Activated CD8-positive, alpha-beta T cell treated with anti-CD3 and anti-CD28 coated beads, Interleukin-2, amount 10 ng/mL, durations not matched to agents 7 days and 5 days (primary cell): ENCODE measurements at places on chromosomes 7 and 10. TPM values are rescaled to one million over a fixed set of nuclear protein-coding genes. Genes with fewer than 3 reads are reported as not detected.

DNA sequence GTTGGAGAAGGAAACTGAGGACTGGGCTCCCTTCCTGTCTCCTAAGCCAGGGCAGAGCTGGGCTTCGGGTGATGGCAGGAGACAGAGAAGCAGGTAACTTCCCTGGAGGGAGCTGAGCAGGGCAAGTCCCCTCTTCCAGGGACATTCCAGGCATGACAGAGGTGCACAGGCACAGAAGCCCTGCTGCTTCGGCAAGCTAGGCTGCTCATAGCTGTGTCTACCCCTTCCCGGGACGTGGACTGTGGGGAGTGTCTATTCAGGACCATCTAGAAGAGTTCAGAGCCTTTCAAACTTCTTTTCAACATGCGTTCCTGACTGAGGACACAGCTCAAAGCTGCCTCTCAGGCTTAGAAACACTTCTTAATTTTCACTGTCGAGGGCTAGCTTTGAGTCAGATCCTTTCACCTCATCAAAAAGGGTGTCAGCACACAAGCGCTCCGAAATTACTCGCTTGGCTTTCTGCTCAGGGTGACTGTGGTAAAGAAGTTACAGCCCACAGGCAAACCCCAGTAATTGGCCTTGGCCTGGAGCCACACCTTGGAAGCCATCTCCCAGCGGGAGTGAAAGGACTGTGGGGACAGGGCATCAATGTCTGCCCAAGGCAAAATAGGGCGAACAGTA is 63.7 kb upstream of the STEAP1B start:
- H3K4me3 ChIP-seq: peak overlapping the region; percentile 70
- H3K27me3 ChIP-seq: peaks cover 28% of the 10 kb centered on the region
- H3K4me1 ChIP-seq: peaks cover 59% of the 10 kb centered on the region
- H3K36me3 ChIP-seq: peaks cover 5% of the 10 kb centered on the region

DNA sequence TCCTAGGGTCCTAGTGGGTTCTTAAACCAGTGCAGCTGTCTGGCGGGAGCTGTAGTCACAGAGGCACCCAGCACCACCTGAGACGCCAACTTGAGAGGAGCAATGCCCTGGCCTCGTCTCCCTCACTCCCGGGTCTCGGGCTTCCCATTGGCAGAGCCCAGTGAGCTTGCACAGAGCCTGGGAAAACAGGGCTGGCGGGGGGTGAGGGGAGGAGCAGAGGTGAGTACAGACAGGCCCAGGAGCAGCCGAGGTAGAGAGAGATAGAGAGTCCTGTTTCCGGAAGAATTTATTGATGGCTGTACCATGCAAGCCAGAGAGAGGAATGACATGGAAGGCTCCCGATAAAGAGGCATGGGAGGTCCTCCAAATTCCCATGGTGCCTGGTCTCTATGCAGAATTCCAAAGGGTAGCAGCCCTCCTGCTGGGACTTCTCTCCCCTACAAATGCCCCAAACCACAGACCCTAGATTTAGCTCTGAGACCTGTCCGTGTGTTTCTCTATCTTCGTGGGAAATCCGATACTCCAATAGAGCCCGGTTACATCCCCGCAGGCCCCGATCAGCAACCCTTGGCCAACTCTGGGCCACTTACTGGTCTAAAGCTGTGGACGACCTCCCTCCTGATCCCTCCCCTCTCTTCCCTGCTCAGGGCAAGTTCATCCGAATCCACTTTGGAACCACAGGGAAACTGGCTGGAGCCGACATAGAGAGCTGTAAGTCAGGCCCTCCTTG is 20.3 kb upstream of the MYH16 start:
- H3K36me3 ChIP-seq: no peaks in the 10 kb centered on the region
- H3K4me1 ChIP-seq: no peaks in the 10 kb centered on the region
- no peak overlapping the region for H3K4me3 ChIP-seq
- DNase-seq: no peak
- peaks cover 4% of the 10 kb centered on the region for H3K27me3 ChIP-seq
- H3K27ac ChIP-seq: no peak overlapping the region

DNA sequence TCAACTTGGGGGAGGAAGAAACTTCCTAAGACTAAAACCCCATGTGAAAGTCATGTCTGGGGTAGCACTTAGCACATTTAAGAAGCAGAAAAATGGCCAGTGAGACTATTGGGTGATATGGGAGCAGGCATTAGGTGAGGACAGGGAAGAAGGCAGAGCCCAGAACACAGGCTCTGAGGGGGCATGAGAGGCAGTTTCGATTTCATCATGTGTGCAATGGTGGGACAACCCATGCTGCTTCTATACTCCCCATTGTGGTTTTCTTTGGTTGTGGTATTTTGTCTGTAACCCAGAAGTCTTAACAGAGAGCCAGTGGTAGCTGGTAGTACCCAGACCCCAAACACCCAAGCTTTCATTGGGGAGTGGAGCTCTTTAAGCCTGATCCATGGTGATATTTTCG is 752.0 kb downstream of the GRID1 start:
- no peak overlapping the region for H3K4me3 ChIP-seq
- no peak overlapping the region for H3K27ac ChIP-seq
- no peaks in the 10 kb centered on the region for H3K36me3 ChIP-seq
- H3K4me1 ChIP-seq: peaks cover 30% of the 10 kb centered on the region
- peaks cover 9% of the 10 kb centered on the region for H3K27me3 ChIP-seq

DNA sequence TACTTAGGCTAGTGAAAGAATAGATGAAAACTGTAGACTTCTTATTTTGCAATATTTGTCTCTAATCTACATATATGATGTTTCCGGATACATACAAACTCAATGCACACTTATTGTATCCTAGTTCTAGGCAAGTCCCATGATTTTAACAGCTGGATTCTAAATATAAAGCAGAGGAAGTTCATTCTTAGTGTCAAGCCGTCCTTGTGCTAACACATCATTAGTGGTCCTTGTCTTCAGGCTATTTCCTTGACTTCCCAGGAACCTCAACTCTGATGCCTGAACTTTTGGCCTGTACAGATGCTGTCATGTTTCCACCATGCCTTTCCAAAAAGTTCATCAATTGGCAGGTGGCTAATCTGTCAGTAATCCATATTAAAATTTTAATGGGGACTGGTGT is 301.9 kb upstream of the DGKB start:
- no peaks in the 10 kb centered on the region for H3K36me3 ChIP-seq
- H3K4me3 ChIP-seq: no peak overlapping the region
- H3K4me1 ChIP-seq: no peaks in the 10 kb centered on the region
- no peak overlapping the region for H3K27ac ChIP-seq
- no peak for DNase-seq
- no peaks in the 10 kb centered on the region for H3K27me3 ChIP-seq

Gene SLC16A12
- not detected for total RNA-seq

DNA sequence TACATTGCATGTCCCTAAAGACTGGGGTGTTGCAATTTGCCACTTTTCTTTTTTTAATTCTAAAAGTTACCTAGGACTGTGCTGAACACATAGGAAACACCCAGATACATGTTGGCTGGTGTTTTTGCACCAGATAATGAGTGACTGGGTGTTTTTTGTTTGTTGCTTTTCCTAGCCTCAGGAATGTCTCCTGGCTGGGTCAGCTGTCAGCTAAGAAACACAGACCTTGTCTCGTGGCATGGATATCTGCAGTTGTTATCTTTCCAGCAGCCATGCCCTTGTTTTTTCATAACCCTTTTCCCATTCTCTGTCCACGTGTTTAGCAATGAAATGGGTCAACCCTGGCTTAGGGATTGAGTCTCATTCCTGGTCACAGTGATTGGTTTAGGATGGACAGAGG is 433.9 kb upstream of the ZMIZ1 start:
- no peaks in the 10 kb centered on the region for H3K4me1 ChIP-seq
- no peak overlapping the region for H3K27ac ChIP-seq
- peaks cover 3% of the 10 kb centered on the region for H3K27me3 ChIP-seq
- H3K36me3 ChIP-seq: no peaks in the 10 kb centered on the region

- H3K36me3 ChIP-seq: no peaks in the 10 kb centered on the region
- DNase-seq: no peak
- no peak overlapping the region for H3K4me3 ChIP-seq
- H3K27me3 ChIP-seq: no peaks in the 10 kb centered on the region
- H3K4me1 ChIP-seq: no peaks in the 10 kb centered on the region
Observed at GRCh38 chr10:113177936-113178335, 227.9 kb downstream of the TCF7L2 start.

Gene SFRP4
- not detected for total RNA-seq

GRCh38 chr7:131391145-131391544 is 63.5 kb downstream of the MKLN1 start:
- H3K4me3 ChIP-seq: no peak overlapping the region
- peaks cover 5% of the 10 kb centered on the region for H3K4me1 ChIP-seq
- H3K27ac ChIP-seq: no peak overlapping the region
- H3K27me3 ChIP-seq: no peaks in the 10 kb centered on the region

DNA sequence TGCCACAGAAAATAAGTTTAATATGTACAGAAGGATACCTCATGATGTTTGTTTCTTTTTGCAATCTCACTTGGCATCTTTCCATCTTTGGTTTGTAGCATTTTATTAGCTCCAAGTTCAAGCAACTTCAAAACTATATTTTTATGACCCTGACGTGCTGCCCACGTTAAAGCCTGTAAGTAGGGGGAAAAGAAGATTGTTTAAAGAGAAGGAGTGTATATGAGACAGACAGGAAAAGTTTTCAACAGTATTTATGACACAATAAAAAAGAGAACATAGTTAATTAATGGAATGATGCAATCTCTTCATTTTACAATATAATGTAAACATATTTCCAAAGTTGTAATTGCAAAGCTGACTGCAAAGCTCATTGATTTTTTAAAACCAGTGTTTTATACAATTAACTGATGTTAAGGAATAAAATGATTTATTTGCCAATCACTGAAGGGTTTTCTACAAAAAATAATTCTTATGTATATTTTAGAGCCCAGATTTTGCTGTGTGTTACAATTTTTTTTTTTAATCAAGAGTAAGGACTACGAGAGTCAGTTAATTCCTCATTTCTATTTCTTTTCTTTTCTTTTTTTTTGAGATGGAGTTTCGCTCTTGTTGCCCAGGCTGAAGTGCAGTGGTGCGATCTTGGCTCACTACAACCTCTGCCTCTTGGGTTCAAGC is 42.5 kb downstream of the ASZ1 start:
- no peaks in the 10 kb centered on the region for H3K36me3 ChIP-seq
- no peak for DNase-seq
- no peak overlapping the region for H3K27ac ChIP-seq
- H3K4me3 ChIP-seq: no peak overlapping the region
- H3K4me1 ChIP-seq: no peaks in the 10 kb centered on the region

DNA sequence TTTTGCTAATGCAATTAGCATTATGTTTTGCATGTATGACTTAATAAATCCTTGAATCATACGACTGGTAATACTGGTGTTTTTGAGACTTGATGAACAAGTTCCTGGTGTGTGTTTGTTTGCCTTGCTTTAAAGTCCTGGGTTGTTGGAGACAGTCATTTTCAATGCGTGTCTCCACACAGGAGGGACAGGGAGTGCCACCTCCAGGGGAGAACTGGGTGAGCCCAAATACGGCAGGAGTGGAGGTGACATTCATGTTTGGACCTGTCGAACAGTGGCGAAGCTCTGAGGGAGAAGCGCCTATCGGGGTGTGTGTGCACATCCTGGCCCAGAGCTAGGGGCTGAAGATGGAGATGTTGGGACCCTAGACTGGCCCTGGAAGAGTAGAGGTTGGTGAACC is 43.8 kb downstream of the DAGLB start:
- peaks cover 63% of the 10 kb centered on the region for H3K36me3 ChIP-seq
- no peak overlapping the region for H3K4me3 ChIP-seq
- peaks cover 8% of the 10 kb centered on the region for H3K4me1 ChIP-seq
- DNase-seq: no peak

Gene POU6F2
- total RNA-seq: not detected

DNA sequence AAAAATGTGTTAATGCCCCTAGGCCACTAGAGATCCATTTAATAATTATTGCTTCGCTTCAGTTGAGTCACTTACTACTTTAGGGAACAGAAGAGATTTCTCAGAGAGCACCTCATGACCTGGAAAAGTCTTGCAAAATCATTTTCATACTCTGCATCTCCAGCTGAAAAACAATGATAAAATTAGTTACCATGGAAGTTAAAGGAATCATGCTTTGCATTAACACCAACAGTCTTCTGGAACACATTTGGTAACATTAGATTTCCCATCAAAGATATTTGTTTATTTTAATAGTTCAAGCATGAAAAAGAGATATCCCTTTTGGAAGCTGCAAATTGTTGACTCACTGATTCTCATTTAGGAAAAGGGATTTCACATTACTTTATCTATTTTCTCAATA is 1.8 kb upstream of the STEAP2 start:
- peaks cover 6% of the 10 kb centered on the region for H3K4me1 ChIP-seq
- H3K27ac ChIP-seq: no peak overlapping the region
- DNase-seq: no peak

GRCh38 chr7:78066599-78066998 is 268.0 kb downstream of the PHTF2 start:
- no peak for DNase-seq
- H3K4me1 ChIP-seq: no peaks in the 10 kb centered on the region
- no peak overlapping the region for H3K4me3 ChIP-seq
- no peak overlapping the region for H3K27ac ChIP-seq

- H3K4me3 ChIP-seq: no peak overlapping the region
- H3K27me3 ChIP-seq: no peaks in the 10 kb centered on the region
- no peaks in the 10 kb centered on the region for H3K4me1 ChIP-seq
- H3K27ac ChIP-seq: no peak overlapping the region
- H3K36me3 ChIP-seq: no peaks in the 10 kb centered on the region
- no peak for DNase-seq
Observed at GRCh38 chr10:52146766-52147165, 167.3 kb upstream of the DKK1 start.

- no peak for DNase-seq
- no peak overlapping the region for H3K4me3 ChIP-seq
- H3K27me3 ChIP-seq: peaks cover 9% of the 10 kb centered on the region
- no peaks in the 10 kb centered on the region for H3K4me1 ChIP-seq
- H3K36me3 ChIP-seq: no peaks in the 10 kb centered on the region
Observed at GRCh38 chr7:123948136-123948535, 23.1 kb downstream of the SPAM1 start.

- no peak overlapping the region for H3K27ac ChIP-seq
- DNase-seq: no peak
- peaks cover 7% of the 10 kb centered on the region for H3K4me1 ChIP-seq
- no peaks in the 10 kb centered on the region for H3K27me3 ChIP-seq
- H3K4me3 ChIP-seq: no peak overlapping the region
Observed at GRCh38 chr7:115128154-115128553, 206.3 kb downstream of the MDFIC start.

DNA sequence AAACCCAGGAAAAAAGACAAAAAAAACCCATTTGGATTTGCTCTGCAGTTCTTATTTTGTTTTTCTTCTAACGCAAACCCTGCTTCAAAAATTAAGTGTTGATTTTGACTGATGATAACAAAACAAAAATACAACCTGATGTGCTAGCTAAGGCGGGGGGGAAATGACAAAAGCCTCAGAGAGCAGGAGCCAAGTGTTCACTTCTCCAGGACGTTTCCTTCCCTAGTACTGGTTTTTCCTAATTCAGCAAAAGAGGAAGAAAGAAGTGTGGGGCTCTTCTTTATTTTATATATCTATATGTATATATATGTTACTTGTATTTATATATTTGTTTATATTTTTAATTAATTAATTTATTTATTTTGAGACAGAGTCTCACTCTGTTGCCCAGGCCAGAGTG is 28.0 kb downstream of the SNX10 start:
- H3K4me3 ChIP-seq: no peak overlapping the region
- H3K27ac ChIP-seq: no peak overlapping the region
- H3K4me1 ChIP-seq: no peaks in the 10 kb centered on the region
- DNase-seq: no peak
- peaks cover 21% of the 10 kb centered on the region for H3K36me3 ChIP-seq
